ENCODE measurements at places on chromosomes 4 and X.

- no peak for DNase-seq
Measured at GRCh38 chrX:56564164-56564885, 898 bp downstream of the UBQLN2 start.

DNA sequence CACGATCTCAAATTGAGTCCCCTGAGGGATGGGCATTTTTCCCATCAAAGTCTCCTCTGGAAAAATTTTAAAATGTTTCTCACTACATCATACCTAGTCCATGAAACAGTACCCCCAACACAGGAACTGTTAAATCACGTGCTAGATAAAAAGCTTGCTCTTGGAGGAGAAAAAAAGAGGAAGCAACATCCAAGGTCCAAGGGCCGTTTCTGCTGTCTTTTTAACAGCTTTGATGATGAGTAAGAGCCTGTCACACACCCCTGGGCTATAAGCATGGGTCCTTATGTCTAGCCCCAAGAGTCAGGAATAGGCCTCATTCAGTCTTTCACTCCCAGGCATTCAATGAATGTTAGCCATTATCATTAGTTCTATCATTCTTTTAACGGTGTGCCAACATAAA lies 128.9 kb downstream of the SH3KBP1 start:
- DNase-seq, result no peak

- DNase-seq, result peak; percentile 25
Measured at GRCh38 chrX:123425904-123426303, 241.8 kb downstream of the GRIA3 start.

GRCh38 chr4:106266201-106266600 lies 49.8 kb downstream of the TBCK start:
- peak; percentile 56 for DNase-seq

GRCh38 chr4:94941706-94942105 lies 184.0 kb downstream of the BMPR1B start:
- no peak for DNase-seq

- DNase-seq, result no peak
Measured at GRCh38 chr4:20944451-20944850, 244.2 kb downstream of the PACRGL start.

DNA sequence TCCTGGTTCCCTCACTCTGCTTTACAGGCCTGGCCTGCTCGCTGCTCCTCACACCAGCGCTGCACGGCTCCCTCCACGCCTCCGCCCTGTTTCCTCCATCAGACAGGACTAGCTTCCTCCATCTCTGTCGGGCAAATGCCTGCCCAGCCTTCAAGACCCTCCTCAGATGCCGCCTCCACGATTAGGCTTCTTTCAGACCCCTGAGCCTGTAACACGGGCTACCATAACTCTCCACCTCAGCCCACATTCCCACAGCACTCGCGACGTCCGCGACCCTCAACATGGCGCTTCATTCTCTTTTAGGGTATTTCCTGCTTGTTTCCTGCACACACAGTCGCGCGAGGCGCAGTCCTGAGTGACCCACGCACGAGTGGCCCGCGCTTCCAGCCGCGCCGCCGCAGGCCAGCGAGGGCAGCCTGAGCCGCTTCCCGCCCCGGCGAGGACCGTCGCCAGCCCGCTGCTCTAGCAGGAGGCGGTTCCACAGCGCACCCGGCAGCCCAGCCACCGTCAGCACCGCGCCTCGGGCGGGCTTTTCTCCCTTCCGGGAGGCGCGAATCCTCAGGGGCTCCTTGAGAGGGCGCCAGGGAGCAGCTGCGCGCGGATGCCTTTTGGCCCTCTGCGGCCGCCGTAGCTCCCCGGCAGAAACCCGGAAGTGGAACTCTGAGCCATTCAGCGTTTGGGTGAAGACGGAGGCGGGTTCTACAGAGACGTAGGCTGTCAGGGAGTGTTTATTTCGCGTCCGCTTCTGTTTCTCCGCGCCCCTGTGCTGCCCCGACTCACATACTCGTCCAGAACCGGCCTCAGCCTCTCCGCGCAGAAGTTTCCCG lies at the start of gene FRG1:
TSS of gene FRG1 (plus strand) at position 695 of the 827 bp plus-strand sequence. CDS start 138 bp downstream, outside the sequence.
- DNase-seq, result peak; percentile 93

- peak; percentile 28 for DNase-seq
Measured at GRCh38 chrX:53186351-53186750, 38.7 kb downstream of the KDM5C start.

- DNase-seq, result no peak
Measured at GRCh38 chr4:138982754-138983153, 32.8 kb upstream of the NOCT start.

DNA sequence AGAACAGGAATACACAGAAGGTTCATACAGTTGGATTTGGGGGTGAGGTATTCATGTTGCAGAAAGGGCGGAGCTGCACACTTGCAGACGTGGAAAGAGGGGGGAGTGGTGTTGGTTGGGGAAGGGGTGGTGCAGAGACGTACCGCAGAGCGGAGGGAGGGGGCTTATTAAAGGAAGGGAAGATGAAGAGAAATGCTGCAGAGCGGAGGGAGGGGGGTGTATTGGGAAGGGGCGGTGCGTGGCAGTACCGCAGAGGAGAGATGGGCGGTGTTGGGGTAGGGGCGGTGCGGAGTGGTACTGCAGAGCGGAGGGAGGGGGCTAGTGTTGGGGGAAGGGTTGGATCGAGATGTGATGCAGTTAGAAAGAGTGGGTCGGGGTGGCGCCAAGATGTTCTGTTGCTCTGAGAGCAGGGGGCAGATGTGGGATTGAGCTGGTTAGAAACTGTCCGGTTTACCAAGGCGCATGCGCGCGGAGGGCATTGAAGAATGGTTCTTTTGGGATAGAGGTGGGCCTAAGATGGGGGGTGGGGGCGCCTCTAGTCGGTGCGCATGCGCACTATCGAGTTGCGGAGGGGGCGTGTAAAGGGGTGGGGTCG lies 900 bp downstream of the TRO start:
- DNase-seq, result peak; percentile 89

GRCh38 chr4:35926788-35927187 lies 317.5 kb downstream of the ARAP2 start:
- DNase-seq, result no peak

DNA sequence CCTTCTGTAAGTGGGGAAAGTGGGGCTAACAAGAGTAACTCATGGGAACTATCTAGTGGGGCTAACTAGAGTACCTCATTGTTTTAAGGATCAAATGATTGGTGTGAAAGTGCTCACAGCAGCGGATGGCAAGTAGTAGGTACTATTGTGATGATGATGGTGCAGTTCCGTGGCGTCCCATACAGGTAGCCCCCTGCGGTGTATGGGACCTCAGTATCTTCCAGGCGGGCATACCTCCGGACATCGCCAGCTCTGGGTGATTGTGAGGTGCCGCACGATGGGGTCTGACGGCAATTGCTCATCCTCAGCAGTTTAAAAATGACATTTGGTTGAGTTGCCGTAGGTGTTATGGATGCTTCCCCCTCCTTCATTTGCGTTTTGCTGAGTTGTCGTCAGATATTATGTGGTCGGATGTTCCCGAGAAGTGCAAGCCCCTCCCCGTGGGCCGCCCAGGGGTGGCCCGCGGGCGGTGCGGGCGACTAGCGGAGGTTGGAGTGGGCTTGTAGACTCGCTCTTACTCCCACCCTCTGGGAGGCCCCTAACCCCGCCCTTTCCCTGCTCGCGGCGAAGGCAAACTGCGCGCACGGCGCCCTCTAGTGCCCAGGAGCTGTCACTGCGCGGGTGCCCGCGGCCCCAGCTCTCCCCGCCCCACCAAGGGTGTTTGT lies 18.3 kb upstream of the GPR101 start:
- DNase-seq, result peak; percentile 39

DNA sequence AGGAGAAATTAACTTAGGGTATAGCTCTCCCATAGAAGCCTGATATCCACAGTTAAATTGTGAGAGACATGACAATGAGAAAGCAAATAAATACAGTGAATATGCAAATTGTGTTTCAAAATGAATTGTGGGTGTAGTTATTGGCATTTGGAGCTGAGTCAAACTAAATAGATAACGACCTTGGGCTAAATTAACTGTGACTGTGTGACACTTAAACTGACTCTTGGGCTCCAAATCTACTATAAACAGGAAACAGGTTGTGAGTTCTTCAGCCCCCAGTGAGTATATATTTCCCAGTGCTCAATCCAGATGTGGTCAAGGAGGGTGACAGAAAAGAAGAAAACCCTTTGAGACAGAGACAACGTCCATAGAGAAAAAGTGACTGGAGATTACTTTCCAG lies 11.3 kb upstream of the MAGEA10 start:
- no peak for DNase-seq

DNA sequence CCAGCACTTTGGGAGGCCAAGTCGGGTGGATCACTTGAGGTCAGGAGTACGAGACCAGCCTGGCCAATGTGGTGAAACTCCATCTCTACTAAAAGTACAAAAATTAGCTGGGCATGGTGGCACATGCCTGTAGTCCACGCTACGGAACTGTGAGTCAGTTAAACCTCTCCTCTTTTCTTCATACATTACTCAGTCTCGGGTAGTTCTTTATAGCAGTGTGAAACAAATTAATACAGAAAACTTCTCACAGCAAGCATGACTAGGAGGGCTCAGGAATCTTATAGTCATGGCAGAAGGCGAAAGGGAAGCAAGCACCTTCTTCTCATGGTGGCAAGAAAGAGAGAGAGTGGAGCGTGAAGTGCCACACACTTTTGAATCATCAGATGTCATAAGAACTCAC lies 358.9 kb downstream of the NLGN4X start:
- no peak for DNase-seq

- no peak for DNase-seq
Measured at GRCh38 chrX:111207851-111208250, 62.4 kb downstream of the CAPN6 start.

DNA sequence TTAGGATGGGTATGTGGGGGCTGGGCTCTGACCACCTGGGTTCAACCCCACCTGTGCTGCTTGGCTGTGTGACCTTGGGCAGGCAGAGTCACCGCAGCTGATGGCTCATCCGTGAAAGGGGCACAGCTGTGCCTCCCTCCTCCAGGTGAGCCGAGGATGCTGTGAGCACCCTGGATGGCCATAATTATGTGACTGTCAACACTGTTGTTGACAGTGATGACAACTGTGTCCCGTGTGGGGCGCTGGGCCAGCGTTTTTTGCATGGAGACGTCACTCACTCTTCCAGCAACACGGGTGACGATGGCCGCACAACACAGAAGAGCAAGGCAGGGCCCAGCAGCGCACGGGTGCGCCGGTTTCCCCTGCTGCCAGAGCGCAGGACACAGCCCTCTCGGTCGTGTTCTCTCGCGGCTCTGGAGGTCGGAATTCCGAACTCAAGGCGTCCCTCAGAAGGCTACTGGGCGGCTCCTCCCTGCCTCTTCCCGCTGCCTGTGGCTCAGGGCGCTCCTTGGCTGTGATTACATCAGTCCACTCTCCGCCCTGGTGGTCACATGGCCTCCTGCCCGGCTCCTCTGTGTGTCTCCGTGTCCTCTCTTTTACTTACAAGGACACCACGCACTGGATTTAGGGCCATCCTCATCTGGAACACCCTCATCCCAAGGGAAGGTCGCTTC lies 1.3 kb downstream of the SH3TC1 start:
- DNase-seq, result no peak

DNA sequence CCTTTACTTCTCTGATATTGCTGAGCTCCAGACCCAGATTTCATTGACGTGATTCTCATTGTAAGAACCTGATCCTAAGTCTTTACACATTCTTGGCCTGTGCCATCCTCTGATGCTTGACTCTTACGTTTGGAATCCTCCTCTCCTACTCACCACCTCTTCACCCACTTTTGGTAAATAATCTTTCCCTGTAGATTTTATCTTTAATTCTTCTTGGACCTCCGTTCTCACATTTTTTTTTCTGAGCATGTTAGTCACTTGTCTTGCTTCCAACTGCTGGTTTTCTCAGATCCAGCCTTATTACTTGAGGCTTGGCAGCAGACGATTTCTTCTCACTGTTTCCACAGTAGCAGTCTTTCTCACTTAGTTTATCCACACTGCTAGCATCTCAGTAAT lies 12.4 kb upstream of the SH3RF1 start:
- peak; percentile 74 for DNase-seq

GRCh38 chr4:154877110-154877760 lies 96.2 kb downstream of the RBM46 start:
- DNase-seq, result no peak

DNA sequence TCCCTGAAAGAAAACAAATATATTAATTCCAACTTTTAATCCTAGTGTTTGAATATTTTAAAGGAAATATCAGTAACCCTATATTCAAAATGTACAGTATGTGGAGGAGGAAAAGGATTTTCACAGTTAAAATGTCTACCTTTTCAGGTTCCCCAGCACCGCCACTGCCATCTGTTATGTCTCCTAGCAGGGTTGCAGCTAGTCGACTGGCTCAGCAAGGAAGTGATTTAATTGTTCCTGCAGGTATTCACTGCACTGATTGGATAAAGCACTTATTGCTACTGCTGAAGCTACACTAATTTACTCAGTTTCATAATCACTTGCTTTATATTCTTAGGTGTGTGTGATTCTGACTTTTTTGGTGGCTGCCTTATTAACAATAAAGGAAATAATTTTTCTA lies 65.5 kb upstream of the FHDC1 start:
- DNase-seq, result no peak

DNA sequence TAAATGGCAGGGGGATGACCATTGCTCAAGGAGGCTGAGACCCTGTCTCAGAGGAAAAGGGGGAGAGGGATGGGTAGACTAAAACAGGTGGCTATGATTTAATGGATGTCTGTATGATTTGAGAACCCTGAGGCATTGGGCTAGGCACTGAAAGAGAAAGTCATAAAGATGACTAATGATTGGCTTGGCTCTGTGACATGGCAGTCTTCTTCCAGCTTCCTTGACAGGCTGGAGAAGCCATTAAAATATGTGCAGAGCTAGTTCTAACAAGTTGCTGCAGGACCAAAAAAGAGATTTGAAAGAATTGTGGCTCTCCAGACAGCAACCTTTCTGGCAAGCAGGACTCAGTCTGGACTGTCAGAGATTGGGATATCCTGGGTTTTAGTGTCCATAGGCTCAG lies 53.6 kb downstream of the AMER1 start:
- DNase-seq, result no peak

- no peak for DNase-seq
Measured at GRCh38 chr4:36183232-36183631, 61.1 kb downstream of the ARAP2 start.

- no peak for DNase-seq
Measured at GRCh38 chr4:33453436-33453835, 2733.3 kb downstream of the PCDH7 start.

DNA sequence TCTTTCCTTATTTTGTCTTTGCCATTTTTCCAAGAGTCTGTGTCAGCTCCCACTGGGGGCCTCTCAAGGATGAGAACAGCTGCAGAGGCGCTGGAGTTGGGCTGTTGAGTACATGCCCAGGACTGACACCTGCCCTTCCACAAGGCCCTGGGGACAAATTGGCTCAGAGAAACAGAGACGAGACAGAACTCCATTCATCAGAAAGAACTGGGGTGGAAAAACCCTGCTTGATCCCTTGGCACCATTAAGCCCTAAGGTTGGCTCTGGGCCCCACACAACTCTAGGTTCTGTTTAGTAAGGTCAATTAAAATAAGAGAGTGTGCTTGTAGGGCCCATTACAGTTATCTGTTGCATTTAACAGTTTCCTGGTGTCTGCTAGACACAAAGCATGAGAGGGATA lies 63.6 kb downstream of the DCX start:
- DNase-seq, result no peak

GRCh38 chr4:146098978-146099377 lies 76.5 kb upstream of the LSM6 start:
- no peak for DNase-seq

GRCh38 chr4:108620933-108621905 lies 843 bp downstream of the RPL34 start:
- no peak for DNase-seq

- DNase-seq, result no peak
Measured at GRCh38 chrX:67545036-67545821, 1.4 kb downstream of the AR start.

- no peak for DNase-seq
Measured at GRCh38 chr4:18294846-18295245, 273.3 kb upstream of the LCORL start.

Data from AG08395 (cell line).